ENCODE measurements at places on chromosomes 4 and X. TPM values are rescaled to one million over a fixed set of nuclear protein-coding genes. Genes with fewer than 3 reads are reported as not detected.

CLCN4 gene
- total RNA-seq = 7.2 TPM

PLXNA3 gene
- total RNA-seq = 117 TPM

DNA sequence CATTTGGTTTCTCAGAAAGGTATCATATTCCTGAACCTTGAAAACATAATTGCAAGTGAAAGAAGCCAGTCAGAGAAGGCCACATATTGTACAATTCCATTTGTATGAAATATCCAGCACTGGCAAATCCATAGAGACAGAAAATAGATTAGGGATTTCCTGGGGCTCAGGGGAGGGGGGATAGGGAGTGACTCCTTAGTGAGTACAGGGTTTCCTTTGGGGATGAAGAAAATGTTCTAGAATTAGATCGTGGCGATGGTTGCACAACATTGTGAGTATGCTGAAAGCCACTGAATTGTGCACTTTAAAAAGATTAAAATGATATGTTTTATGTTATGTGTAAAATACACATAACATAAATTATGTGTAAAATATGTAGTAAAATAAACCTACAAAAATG, 10.3 kb downstream of the XPNPEP2 start:
- no peak for DNase-seq

GRCh38 chr4:26083987-26084386, 170.0 kb downstream of the SMIM20 start:
- DNase-seq = peak; percentile 95

DNA sequence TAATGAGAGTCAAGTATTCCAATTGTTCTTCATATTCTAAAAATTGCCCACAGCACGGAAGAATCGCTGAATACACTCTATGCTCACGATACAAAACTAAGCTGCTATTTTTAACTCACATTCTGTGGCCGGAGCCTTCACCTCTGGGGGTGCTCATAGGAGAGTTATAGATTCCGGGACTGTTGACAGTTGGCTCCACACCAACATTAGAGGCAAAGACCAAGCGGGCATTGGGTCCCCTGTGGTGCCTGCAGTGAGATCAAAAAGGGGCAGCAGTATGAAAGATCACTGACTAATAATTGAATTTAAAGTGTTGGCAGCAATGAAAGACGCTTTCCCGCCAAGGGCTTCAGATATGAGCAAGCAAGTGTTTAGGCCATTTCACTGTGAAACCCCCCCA, 146.0 kb downstream of the TMEM144 start:
- peak; percentile 16 for DNase-seq

DNA sequence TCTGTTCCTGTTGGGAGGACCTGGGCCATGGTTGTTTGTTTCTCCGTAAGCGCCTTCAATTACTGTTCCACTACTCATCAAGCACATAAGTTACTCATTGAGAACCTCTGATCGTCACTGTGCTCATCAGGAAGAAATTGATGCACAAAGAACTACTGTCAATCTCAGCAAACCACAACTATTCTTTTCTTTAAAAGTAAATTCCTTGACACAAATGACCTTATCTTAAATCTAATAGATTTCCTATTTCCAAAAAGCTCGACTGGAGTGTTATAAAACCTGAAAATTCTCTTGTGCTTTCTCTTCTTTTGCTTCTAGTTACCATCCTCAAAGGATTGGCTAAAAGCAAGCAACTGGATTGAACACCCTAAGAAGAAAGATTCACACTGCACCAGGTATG, at the start of gene MUC7:
Gene MUC7, plus strand, starts transcription at position 301 of the 400 bp plus-strand sequence. CDS start 1,825 bp downstream, outside the sequence.
- DNase-seq = no peak

GRCh38 chr4:8110071-8110986, 48.3 kb downstream of the ABLIM2 start:
- peak; percentile 12 for DNase-seq

GRCh38 chrX:10741550-10741949, 121.2 kb upstream of the MID1 start:
- DNase-seq = no peak

- DNase-seq = peak; percentile 46
These were observed 41.0 kb downstream of the CEP44 start for GRCh38 chr4:174324725-174325124.

Data from astrocyte (in vitro differentiated cells and primary cell).